ENCODE measurements at places on chromosomes 7 and 10.
A peak's percentile ranks its signal among the peaks of the same experiment; 100 is the strongest.

DNA sequence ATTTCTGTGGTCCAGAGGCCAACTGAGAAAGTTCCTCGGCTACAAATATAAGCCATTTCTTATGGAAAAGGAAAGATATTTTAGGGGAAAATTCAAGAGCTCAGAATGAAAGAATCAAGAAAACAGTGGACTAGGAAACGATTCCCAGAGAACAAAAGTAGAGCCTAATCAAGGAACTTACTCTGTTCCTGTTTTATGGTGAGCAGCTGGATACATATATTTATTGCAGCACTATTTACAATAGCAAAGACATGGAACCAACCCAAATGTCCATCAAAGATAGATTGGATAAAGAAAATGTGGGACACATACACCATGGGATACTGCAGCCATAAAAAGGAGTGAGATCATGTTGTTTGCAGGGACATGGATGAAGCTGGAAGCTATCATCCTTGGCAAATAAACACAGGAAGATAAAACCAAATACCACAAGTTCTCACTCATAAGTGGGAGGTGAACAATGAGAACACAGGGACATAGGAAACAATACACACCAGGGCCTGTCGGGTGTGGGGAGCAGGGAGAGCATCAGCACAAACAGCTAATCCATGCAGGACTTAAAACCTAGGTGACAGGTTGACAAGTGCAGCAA is 298.7 kb downstream of the THSD7A start:
- DNase-seq, result no peak

GRCh38 chr7:51067757-51068156 is 248.9 kb downstream of the COBL start:
- DNase-seq, result peak; percentile 3

DNA sequence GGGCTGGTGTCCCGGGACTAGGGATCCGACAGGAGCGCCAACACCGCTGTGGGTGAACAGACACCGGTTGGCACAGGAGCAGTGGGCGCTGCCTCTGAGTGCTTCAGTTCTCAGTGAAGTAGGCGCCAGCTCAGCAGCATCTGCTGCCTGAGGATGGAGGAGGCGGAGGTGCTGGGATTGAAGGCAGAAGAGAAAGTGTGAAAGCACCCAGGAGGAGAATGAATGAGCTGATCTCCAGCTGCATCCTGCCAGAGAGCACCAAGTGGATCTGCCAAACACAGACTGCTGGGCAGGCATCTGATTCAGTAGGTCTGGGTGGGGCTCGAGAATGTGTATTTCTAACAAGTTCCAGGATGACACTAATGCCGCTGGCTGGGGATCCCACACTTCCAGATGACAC is 74.5 kb downstream of the LANCL2 start:
- no peak for DNase-seq

- DNase-seq, result no peak
These were observed 7.1 kb downstream of the ZSCAN25 start for GRCh38 chr7:99623702-99624447.

- no peak for DNase-seq
These were observed 307.5 kb upstream of the ANKRD30A start for GRCh38 chr10:36817898-36818297.

DNA sequence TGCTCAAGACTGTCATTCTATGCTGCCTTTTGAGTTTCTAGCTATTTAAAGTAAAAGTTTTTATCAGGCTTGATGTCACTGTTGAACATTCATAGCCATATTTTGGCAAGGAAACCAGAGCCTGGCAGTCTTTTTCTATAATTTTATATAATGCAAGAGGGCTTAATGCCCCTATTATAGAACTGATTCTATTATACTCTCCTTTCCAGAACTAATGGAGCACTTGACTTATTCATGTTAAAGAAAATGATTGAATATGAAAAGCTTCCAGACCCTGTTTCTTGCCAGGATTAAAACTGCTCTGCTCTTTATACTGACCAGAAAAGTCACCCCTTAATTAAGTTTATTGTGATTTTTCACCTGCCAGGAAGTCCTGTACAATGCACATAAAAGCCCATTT is 337.6 kb upstream of the CHRM2 start:
- DNase-seq, result no peak

DNA sequence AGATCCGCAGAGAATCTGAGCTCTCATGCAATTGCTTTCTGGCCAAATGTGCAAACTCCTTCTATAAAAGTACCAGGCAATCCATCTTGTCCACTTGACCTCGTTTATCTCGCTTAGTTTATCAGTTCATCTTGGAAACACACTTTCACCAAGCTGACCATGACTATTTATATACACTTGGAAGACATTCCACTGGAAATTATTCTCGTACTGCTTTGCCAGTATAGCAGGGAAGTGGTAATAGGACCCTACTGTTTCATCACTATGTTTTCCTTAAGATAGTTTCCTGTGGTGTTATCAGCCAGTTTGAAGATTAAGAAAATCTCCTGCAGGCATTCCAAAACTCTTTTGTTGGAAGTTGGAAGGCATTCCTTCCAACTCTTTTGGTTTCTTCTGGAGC is 115.3 kb upstream of the FAM171A1 start:
- DNase-seq, result no peak

GRCh38 chr7:129553899-129554461 is 51.6 kb downstream of the SMKR1 start:
- DNase-seq, result peak; percentile 31

DNA sequence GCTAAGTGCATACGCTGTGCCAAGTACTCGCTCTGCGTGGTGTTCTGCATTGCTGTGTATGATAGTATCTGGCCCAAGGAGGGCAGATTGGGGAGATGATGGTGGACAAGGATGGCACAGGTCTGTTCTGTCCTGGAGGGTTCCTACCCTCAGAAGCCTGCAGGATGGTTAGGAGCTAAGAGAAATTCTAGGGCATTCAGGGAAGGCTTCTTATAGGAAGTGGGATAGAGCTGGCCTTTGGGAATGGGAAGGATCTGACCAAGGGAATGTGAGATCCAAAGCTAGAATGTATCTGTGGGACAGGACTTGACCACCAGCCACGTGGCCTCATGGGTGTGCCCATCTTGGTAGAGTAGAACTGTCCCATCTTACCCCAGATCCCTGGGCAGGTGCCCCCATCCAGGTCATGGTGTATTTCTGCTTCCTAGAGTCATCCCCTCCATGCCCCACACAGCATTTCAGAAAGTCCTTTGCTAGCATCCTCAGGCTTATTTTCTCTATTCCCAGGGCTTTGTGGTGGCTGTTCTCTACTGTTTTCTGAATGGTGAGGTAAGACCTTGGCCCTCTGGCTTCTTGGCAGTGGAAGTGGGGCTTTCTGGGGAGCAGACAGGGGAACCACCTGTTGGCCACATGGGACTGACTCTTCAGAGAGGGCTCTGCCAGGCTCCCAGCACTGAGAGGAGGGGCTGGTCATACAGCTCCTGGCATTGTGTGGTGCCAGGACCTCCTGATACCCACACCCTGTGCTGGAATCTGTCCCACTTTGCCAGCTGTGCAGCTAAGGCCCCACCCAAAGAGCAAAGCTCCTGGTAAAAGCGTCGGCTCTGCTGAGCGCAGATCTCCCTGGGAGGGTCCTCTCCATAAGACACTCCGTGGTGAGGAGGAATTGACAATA is 52.5 kb downstream of the ADCYAP1R1 start:
- DNase-seq, result no peak

- no peak for DNase-seq
These were observed 371.7 kb upstream of the IGFBP3 start for GRCh38 chr7:46292741-46293140.

GRCh38 chr7:47406801-47407129 is 175.1 kb downstream of the TNS3 start:
- DNase-seq, result no peak

DNA sequence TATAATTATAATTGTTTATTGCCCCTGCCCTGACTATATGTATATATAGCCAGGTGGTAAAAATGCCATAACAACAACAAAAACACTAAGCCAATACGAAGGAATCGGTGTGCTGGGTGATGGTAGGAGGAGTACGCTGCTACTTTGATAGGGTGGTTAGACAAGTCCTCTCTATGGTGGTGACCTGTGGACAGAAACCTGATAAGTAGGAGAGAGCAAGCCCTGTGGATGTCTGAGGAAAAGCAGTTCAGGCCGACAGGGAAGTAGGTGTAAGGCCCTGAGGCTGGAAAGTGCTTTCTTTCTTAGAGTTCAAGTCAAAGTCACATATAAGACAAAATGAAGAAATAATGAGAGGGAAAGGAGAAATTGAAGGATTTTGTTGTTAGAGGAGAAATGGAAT is 823.8 kb upstream of the CELF2 start:
- DNase-seq, result no peak

DNA sequence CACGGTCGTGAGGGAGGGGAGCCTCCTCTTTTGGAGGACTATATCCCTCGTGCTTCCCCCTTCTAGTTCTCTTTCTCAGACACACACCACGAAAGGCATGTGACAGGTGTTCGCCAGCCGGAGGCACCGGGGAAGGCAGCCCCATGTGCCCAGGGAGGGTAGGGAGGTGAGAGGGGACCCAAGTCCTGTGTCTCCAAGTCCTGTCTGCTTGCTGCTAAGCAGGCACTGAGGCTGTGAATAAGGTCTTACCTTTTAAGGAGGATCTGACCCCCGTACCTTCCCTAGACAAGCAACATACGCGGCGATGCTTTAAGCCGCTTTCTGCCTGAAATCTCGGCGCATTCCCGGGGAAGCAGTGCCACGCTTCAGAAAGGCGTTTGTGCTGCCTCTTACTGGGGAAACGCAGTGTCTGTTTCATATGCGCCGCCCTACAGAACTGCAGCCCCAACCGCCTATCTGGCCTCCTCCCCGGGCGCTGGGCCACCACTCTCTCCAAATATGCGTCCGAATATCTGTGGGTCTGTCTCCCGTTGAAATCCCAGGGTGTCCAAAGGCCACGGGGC is 770 bp downstream of the PLXNA4 start:
- DNase-seq, result no peak

- DNase-seq, result no peak
These were observed 34.0 kb downstream of the CPXM2 start for GRCh38 chr10:123857616-123858015.

- no peak for DNase-seq
These were observed 116.4 kb upstream of the RPA3 start for GRCh38 chr7:7834761-7835160.

Measured in central memory CD4-positive, alpha-beta T cell (primary cell).